Activated naive CD4-positive, alpha-beta T cell treated with anti-CD3 and anti-CD28 coated beads for 36 hours (primary cell): ENCODE measurements at places on chromosomes 13 and 19.
A peak's percentile ranks its signal among the peaks of the same experiment; 100 is the strongest.

GRCh38 chr19:45917421-45918091 lies 3.0 kb upstream of the NANOS2 start:
- DNase-seq: no peak

DNA sequence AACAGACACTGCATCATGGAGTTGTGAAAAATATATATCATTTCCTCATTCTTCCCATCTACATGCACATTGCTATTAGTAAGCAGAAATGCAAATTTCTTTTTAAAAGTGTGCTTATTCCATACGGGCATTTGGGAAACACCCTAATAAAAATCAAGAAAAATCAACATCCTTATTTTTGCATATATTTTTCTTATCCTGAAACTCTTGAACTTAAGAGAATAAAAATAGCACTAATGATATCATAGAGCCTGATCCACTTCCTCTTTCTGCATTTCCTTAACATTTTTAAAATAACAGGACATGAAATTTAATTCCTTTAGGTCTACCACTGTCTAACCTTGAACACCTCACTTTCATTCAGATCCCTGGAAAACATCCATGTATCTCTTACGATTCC lies 123.3 kb downstream of the VWA8 start:
- no peak for DNase-seq

DNA sequence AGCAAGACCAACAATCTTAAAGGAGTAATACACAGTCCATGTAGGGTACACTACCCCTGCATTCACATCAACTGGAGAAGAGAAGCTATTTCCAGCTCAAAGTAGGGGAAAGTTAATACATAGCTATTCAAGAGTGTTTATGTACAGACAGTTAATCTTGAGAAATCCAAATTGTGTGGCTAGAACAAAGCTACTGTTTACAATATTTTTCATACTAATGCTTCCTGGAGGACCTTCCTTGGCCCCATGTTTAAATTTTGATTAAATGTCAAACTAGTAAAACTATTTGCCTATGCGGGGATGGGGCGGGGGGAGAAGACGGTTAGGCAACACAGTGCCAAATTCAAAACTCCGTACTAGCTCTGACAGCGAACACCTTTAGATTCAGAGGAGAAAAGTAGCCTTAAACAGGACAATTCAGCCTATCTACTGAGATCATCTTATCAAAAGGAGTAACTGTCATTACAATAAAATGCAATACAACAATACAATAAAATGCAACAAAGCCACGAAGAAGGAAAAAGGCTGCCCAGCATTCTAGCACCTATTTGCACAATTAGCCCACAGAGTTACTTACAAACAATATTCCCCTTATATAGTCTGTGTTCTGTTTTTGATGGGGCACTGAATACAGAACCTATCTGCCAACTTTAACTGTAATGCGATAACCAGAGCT lies 29.1 kb downstream of the BRD4 start:
- no peak for DNase-seq

- no peak for DNase-seq
These were observed 270.0 kb upstream of the PCDH20 start for GRCh38 chr13:61685682-61686012.

DNA sequence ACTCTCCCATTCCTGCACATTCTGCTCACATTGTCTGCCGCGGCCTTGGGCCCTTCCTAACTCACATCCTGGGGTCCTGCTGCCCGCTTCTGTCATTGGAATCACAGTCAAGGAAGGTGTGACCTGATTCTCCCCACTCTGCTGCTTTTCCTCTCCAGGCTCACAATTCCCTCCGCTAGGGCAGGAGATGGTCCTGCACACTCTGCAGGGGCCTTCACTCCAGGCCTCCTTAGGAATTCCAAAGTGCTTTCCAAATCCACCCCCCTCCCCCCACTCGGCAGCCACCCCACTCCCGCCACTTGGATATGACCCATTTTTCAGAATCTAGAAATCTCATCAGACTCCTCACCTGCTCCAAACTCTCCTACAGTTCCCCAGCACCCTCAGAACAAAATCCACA lies 3.1 kb upstream of the SLC5A5 start:
- no peak for DNase-seq

- no peak for DNase-seq
These were observed 12.0 kb upstream of the ZNF274 start for GRCh38 chr19:58170860-58171259.

DNA sequence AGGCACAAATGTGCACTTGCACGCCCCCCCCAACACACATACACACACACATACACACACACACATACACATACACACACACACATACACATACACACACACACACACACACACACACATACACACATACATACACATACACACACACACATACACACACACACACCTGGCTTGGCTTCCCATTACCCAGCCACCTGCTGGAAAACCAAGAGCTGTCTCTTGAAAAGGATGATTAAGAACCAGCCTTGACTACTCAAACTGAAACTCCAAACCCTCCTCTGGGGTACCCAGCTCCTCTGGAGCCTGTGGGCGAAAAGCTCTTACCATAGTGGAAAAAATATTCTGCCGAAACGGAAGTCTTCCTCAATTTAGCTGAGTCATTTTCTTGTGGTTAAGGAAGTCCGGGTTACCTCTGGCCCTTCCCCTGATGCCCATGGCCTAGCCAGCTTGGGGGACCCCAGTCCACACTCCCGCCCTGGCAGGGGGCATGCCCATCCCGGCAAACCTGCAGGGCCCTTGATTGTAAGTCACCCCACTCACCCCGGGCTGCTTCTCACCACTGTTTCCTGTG lies 21.9 kb downstream of the CEBPA start:
- peak; percentile 76 for DNase-seq

- no peak for DNase-seq
These were observed 113.9 kb downstream of the SLC7A1 start for GRCh38 chr13:29481603-29482002.
